ENCODE measurements at places on chromosomes 16 and 17.

- no peak for DNase-seq
These were observed 83.8 kb downstream of the VPS53 start for GRCh38 chr17:630801-631200.

- DNase-seq: no peak
These were observed 5.5 kb downstream of the WWP2 start for GRCh38 chr16:69767459-69768229.

DNA sequence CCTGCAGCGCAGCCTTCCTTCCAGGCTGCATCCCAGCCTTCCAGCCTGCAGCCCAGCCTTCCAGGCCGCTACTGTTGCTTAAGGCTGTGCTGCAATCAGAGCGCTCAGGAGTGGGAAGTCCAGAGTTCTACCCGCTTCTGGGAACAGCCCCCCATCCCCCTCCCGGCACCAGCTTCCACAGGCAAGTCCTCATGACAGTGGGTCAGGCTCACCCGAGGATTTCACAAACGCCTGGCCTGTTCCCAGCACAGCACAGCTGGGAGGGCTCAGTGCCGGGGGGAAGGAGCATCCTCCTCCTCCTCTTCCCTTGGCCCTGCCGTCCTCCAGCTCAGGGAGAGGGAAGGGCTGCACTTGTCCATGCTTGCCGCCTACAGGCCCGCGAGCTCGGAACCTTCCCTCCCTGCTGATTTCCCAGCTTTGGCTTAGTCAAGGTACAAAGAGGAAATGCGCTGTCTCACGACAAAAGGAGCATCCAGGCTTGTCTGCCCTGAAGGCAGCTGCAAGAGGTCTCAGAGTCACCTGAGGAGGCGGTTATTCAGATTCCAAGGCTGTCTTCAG lies 8.3 kb downstream of the SOCS3 start:
- no peak for DNase-seq

- no peak for DNase-seq
These were observed 15.4 kb downstream of the NOG start for GRCh38 chr17:56608944-56609343.

- DNase-seq: no peak
These were observed 184.4 kb upstream of the HS3ST3A1 start for GRCh38 chr17:13785981-13786598.

GRCh38 chr17:77811521-77811920 lies 147.0 kb upstream of the TNRC6C start:
- DNase-seq: no peak

DNA sequence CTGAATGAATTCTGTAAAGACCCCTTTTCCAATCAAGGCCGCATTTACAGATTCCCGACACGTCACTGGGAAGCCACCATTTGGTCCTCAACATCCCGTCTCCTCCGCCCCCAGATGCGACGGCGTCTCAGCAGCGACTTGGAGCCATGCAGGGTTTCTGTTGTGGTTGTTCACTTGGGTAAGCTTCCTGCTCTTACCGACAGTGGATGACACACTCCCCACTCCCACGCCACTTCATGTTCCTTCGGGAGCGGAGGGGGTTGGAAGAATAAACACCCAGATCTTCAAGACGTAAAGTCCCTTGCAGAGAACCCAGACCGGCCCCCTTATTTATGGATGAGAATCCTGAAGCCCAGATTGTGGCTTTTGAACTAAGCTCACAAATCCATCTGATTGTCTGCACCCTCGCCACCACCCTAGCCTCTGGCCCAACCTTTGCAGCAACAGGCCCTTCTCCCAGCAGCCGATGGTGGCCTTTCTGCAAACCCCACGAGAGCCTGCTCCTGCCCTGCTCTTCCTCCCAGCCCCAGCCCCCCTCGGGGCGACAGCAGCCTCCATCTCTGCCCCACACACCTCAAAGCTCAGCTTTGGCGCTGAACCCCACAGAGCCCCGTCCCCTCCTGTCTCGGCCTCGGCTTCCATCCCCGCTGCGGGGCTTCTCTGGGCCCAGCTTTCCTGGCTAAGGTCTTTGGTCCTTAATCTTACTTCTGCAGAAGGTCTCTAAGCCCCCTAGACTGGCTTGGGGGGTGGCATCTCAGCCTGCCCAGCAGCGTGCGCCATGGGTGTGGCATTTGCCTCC lies 19.0 kb upstream of the OSGIN1 start:
- DNase-seq: no peak

DNA sequence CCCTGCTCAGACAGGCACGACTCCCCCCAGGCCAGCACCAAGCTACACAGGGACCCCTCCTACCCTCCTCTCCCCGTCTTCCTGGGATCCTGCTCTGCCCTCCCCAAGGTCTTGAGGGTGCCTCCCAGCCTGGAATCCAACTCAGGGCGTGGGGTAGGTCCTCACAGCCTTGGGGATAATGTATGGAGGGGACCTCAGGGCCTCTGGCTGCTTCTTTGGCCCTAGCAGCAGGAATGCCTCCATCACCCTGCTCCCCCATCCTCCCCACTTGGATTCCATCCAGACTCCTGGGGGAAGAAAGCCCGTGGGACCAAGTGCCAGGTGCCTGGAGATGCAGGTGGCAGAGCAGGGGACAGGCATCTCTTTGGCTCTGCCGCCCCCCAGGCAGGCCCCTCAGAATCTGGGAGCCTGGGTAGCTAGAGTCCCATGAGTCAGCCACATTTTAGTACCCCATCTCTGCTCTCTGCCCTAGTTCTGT lies 10.7 kb upstream of the STAC2 start:
- no peak for DNase-seq
